ENCODE measurements at places on chromosomes 3 and 15.

- no peak for DNase-seq
These were observed 53.9 kb upstream of the NSMCE3 start for GRCh38 chr15:29323557-29323956.

GRCh38 chr3:195117978-195118581 lies 152.9 kb downstream of the XXYLT1 start:
- no peak for DNase-seq

DNA sequence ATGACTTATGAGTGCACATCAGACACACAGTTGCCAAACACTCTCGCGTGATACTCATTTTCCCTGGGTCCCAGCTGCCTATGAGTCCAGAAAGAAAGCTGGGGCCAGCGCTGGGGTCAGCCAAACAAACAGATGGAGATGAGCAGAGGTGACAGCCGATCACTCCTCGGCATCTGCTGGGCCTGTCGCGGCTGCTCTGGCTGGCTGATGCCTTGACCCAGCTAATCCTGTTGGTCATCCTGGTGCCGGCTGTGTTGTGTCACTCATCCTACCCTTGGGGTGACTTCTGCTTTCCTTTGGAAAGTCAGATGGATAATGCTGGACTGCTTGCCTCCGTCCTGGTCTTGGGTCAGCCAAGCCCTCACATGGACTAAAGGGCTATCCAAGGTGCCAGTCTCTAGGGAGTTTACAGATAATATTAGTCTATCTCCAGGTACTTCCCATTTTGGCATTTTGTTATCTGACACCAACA lies 105.3 kb upstream of the PDZRN3 start:
- DNase-seq = no peak

DNA sequence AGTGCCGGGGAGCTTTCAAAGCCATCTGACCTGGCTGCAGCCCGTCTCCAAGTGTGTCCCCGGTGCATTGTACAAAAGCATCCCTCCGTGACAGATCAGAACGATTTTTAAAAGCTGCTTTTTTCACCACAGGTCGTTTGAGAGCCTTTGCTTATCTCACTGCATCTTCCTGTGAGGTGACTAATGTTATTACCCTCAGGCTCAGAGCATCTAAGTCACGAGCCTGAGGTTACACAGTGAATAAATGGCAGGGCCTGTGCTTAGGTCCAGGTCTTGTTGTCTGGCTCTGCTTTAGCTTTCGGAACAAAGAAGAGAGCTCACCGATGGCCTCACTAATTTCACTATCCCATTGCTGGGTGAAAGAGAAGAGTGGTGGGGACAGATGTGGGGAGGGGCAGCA lies 83.3 kb downstream of the SEC22A start:
- no peak for DNase-seq

- no peak for DNase-seq
These were observed 932.6 kb downstream of the EPHA3 start for GRCh38 chr3:90039994-90040393.

DNA sequence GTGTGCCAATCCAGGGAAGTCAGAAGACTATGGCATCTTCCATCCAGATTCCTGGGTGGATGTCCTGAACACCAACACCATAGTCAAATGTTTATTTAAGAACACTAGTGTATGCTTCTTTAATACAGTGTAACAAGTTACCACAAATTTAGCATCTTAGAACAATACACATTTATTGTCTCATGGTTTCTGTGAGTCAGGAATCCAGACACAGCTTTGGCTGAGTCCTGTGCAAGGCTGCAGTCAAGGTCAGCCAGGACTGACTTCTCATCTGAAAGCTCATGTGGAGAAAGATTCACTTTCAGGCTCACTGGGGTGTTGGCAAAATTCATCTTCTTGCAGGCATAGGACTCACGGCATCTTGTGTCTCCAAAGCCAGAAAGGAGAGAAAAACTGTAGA lies 143.4 kb downstream of the ANXA2 start:
- peak; percentile 10 for DNase-seq

GRCh38 chr3:17749281-17749680 lies 6.8 kb upstream of the TBC1D5 start:
- no peak for DNase-seq

DNA sequence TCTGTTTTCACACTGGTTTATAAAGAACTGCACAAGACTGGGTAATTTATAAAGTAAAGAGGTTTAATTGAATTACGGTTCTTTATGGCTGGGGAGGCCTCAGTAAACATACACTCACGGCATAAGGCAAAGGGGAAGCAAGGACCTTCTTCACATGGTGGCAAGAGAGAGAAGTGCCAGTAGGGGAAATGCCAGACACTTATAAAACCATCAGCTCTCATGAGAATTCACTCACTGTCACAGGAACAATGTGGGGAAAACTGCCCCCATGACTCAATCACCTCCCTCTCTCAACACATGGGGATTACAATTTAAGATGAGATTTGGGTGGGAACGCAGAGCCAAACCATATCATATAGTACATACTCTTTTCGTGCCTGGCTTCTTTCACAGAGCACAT lies 42.4 kb downstream of the MAP2K1 start:
- no peak for DNase-seq

- DNase-seq = no peak
These were observed 226.5 kb downstream of the NLGN1 start for GRCh38 chr3:173624086-173624485.

DNA sequence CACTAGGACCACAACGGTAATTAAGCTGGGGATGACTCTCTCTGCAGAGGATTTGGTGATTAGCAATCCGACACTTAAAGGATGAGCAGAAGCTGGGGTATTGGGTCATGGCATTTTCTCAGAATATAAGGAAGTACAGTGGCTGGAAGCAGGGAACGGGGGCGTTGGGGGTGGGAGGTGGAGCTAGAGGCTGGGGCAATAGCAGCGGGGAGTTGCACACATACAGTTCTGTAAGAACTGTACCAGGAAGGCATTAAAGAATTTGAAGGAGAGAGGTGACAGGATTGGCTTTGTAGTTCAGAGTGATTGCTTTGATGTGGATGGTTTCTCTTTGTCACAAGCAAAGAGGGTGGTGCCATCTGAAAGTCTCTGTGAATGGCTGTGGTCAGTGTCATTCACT lies 28.2 kb downstream of the PSMD6 start:
- DNase-seq = no peak

DNA sequence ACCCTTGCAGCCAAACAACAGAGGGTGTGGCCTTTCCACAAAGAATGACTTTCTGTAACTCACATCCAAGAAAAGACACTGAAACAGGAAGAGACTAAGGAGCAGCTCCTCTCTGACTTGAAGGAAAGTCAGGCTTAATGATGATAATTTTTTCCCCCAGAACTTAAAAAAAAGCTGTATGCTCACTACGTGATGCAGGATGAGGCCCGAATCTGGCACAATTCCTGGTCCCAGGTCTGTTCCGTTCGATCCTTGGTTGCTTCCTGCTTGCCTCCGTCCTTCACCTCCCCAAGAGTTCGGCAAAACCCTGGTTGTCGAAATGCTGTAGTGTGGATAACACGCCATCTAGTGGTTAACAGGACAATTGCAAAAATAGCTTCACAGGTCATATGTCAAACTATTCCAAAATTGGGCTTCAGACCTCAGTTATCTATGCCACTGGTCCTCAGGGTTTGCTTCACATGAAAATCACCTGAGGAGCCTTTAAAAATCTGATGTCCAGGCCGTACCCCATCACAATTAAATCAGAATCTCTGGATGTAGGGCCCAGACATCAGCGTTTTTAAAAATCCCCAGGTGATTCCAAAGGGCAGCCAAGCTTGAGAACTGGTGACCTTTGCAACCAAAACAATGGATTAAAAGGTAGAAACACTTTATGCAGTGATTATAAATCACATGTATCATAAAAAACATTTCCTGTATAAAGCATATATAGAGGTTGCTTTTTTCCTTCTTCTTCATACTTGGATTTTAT lies 28.1 kb upstream of the SYNM start:
- DNase-seq = peak; percentile 18

DNA sequence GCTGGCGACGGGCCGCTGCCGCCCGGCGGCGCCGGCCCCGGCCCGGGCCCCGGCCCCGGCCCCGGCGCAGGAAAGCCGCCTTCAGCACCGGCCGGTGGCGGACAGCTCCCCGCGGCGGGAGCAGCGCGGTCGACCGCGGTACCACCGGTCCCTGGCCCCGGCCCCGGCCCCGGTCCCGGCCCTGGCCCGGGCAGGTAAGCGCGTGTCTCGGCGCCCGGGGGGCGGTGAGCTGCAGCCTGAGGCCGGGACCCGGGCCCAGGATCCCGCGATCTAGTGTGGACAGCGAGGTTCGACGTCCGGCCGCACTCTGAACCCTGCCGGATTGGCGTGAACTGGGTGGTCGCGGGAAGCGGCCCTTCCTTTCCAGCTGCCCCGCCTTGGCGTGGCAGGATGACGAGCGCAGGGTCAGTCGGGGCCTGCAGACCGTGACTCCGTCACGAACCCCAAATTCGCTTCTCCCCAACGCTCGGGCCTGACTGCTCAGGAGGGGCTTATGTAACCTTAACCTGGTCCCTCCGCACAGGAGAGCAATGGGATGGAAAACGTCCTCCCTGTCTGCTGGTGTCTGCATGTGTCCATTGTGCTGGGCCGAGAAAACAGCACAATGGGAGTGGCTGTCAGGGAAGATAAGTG lies 472 bp downstream of the BSN start:
- DNase-seq = no peak

DNA sequence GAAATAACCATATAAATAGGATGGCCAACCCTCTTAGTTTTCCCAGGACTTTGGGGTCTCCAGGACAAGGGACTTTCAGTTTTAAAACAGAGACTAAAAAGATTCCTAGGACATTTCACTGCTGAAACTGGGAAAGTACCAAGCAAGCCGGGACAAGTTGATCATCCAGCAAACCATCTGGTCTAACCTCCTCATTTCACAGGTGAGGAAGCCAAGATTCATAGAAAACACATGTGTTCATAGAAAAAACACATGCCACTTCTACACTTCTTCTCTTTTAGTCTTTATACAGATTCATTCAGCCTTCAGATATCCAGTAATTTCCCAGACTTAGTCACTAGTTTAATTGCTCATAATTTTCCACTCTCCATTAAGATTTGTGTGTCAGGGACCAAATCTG lies 165.6 kb upstream of the CCDC54 start:
- no peak for DNase-seq

- DNase-seq = peak; percentile 87
These were observed 85.2 kb upstream of the PPIB start for GRCh38 chr15:64247906-64248541.

DNA sequence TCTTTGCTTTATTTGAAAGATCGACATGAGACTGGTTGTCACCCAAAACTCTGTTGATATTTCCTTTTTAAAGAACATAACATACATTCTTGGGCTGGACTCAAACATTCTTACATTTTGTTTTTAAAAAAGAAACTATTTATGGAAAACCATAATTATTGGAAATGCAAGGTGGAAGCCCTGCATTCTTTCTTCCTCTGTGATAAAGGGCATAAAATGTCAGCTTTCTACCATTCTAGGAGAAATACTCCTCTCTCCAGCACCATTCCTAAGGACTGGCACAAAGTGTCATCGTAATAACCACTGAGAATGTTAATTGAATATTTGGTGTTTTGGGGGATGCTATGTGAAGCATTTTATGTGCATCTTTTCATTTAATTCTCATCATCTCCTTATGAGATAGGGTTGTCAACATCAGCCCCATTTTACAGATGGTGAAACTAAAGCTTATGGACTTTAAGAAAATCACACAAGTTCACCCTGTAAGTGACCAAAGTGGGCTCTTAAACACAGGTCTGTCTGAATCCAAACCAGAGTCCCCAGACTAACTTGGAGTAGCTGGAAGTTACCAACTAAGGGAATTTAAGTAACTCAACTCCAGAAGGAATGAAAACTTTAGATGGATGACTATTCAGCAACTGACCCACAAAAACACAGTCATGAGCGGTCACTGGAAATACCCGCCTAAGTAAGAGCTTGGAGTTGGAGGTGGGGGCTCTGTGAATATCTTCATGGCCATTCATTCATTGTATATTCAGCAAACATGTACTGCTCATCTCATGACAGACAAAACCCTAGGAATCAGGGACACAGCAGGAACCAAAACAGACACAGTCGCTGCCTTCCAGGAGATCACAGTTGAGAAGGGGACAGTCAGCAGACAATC lies 45.9 kb upstream of the LMCD1 start:
- DNase-seq = no peak

- DNase-seq = no peak
These were observed 30.0 kb downstream of the SHQ1 start for GRCh38 chr3:72818092-72818773.

DNA sequence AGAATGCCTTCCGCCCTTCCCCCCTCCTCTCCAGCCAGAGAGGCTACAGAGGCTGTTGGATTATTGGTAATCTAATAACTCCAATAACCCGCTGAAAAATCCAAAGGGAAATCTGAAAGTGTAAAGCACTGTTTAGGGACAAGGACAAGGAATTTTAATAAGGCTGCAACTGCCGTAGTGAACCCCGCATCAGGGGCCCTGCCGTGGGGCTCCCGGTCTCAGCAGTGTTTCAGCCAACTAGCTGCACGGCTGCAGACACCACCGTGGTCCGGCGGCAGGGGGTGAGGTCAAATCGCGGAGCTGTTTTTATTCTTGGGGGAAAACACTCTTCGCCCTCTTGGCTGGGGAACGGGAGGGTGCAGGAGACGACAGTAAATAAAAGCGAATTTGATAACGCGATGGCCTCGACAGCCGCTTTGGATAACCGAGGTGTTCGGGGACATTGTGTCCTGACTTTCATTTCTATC lies 6.1 kb downstream of the BCL6 start:
- no peak for DNase-seq

DNA sequence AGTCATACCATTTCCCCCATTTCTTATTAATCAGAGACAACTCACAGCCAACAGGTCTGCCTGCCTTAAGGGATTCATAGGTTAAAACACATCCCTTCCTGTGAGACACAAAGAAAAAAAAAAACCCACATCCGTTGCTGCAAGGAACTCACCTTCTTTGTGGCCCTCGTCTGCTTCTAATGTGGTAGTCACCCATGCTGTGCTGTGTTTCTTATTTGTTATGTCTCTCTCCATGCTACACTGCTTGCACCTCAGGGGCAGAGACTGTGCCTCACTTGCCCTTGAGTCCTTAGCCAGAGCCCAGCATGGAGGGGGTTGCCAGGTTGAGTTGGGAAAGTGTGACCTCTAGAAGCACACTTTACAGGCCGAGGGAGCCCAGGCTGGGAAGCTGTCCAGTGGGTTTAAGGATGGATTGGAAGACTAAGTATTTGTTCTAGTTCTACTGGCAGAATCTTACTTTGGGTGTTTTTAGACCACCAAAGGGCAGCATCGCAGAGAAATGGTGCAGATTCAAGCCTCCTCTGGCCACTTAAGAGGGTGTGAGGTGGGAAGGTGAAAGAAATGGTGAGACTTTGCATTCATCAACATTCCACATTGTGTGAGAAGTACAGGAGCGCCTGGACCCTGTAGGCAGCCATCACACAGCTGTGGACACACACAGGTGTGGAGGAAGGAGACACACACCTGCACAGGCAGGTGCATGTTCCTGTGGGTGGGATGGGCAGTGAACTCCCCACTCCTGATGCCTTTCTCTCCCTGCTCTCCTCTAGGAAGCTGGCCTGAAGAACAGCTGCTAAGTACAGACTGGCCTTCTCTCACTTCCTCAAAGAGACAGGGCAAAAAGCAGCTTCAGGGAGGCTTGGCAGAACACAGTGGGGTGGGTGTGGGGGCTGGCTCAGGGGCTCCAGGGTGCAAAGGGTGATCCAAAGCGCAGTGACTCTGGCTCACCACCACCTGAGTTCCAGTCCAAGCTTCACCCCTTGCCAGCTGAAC lies 48.8 kb downstream of the GLB1 start:
- no peak for DNase-seq

GRCh38 chr3:133463347-133463860 lies 63.5 kb downstream of the BFSP2 start:
- no peak for DNase-seq

GRCh38 chr15:56236197-56236596 lies 7.5 kb downstream of the RFX7 start:
- DNase-seq = no peak

GRCh38 chr3:188404124-188404523 lies 250.2 kb downstream of the LPP start:
- no peak for DNase-seq

Measured in epithelial cell of prostate (primary cell).